ENCODE measurements at places on chromosomes 1 and 21.

DNA sequence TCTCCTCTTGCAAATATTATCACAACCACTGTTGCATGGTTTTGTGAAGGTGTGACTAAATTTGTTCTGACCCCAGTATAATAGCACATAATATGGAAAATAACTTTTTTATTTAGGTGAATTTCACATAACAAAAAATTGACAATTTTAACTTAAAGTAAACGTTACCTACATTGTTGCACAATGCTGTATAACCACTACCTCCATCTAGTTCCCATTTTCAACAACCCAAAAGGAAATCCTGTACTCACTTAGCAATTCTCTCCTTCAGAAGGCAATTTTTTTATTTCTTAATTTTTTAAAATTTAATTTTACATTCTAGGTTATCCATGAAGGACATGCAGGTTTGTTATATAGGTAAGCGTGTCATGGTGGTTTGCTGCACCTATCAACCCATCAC lies 95.2 kb downstream of the KCNJ6 start:
- no peak for DNase-seq

GRCh38 chr1:69737527-69738185 lies 169.9 kb downstream of the LRRC7 start:
- DNase-seq: peak; percentile 42

- no peak for DNase-seq
Measured at GRCh38 chr1:173295995-173296394, 88.9 kb upstream of the TNFSF4 start.

DNA sequence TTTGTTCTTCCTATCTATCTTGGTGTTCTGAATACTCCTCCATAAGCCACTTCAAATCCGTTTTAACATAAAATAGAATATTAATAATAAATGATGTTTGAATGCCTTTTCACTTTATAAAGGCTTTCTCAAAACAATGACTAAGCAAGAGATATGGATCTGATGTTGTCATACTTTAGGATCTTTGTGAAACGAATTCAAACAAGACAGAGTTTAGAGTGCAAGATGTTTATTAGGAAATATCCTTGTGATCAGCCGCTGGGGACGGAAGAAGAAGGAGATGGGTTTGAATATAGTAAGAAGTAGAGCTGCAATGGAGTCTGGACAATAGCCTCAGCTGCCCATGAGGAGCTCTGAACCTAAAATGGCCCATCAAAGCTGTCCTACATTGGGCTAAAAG lies 351.8 kb downstream of the NEGR1 start:
- DNase-seq: no peak

DNA sequence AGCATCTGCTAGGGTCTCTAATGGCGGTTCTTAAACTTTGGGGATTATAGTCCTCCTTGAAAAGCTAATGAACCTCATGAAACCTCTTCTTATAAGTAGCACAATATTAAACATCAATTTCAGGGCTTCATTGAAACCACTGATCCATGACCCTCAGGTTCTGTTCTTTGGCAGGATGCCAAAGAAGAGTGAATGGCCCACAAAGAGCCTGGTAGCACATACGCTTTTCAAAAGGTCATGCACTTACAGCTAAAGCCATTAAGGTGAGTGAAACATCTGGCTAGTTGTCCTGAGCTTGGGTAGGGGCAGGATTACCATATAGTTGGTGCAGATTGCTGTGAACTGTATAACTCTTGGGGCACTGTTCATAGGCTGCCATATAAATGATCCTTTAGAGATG lies 42.3 kb downstream of the MDM4 start:
- no peak for DNase-seq

DNA sequence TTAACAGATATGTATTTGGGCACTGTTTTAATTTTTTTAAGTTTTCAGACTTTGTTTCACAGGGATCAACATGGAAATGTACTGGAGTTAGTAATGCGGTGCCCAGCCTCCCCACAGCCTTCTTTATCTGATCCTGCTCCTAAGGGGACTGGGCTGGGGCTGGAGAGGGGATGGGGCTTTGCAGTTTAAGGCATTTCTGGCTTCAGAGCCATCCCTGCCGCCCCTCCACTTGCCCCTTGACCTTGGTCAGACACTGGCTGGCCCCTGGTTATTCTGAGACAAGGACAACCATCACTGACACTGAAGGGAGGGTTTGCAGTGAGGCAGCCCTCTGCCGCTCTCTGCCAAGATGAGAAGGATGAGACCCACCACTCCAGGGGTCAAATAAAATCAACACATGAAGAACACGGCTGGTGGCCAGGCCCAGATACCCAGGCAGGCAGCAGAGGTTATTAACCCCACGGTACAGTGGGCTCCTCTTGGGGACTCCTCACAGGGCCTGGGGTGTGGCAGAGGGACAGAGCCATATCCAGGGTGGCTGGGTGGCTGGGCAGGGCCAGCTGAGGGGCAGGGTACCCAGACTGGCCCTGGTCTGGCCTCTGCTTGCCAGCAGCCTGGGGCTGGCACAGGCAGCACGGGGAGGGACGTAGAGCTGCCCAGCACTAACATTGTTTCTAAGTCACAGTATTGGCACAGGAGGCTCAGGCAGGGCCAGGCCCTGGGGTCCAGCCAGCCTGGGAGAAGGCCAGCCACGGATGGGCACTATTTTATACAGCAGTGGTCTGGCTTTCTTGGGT lies 7.2 kb upstream of the UBE2U start:
- no peak for DNase-seq

GRCh38 chr1:212589446-212589845 lies 19.1 kb upstream of the ATF3 start:
- no peak for DNase-seq

DNA sequence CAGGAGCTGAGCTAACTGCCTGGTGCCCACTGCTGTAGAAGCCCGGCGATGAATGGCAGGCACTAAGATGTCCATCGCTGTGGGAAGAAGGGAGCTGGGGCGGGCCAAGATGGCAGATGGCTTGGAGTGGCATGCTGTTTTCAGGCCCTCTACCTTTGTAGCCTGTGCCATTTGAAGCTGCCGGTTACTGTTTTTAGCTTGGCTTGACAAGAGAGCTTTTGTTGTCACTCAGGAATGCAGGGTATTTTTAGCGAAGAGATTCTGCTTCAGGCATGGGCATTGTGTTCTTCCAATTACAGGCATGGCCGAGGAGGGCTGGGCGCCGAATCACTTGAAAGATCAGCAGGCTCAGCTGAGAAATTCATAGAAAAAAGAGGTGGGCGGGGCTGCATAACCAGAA lies 348.7 kb downstream of the RPS6KC1 start:
- DNase-seq: no peak

DNA sequence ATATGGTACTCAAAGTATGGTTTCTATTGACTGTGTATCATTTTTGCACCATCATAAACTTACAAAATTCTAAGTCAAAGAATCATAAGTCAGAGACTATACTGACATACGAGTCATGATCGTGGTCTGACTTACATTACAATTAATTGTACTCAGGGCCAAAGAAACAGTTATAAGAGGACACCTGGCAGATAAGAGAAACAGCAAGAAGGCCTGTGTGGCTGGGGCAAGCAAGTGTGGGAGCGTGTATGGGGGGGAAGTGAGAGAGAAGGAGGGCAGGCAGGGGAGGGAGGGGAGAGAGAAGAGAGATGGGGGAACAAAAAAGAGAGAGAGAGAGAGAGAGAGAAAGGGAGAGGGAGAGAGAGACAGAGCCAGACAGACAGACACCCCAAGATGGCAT lies 70.9 kb downstream of the RERE start:
- DNase-seq: no peak

GRCh38 chr1:86913399-86913895 lies 479 bp downstream of the SELENOF start:
- DNase-seq: no peak

- no peak for DNase-seq
Measured at GRCh38 chr1:30412241-30413110, 310.9 kb downstream of the MATN1 start.

DNA sequence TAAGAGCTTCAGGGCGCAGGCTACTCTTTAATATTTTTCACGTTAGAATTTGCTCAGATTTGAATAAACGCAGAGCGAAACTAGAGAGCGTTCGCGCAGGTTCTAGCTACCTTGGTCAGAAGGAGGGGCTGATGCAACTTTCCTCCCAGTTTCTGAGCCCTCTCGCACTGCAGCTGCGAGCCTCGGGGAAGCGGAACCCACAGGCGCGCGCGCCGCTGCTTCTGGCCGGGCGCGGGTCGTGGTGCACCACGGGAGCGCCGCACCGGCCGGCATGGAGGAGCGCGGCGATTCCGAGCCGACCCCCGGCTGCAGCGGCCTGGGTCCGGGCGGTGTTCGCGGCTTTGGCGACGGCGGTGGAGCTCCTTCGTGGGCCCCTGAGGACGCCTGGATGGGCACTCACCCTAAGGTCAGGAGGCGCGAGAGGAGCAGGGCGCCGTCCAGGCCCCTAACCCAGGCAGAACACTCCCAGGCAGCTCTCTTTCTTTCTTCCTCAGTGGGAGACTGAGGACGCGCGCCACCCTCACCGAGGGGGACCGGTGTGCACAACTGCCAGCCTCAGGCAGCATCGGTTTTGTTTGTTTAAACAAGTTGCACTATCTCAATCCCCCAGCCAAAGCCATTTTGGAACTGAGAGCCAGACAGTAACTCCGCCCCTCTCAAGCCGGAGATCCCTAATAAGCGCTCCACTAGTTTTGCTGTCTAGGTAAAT lies at the start of gene TSEN15:
Gene TSEN15 (plus strand): TSS at position 246 of the 709 bp plus-strand sequence. CDS start 26 bp downstream, at position 272.
- DNase-seq: no peak

- DNase-seq: no peak
Measured at GRCh38 chr21:21530680-21531079, 532.5 kb downstream of the NCAM2 start.

DNA sequence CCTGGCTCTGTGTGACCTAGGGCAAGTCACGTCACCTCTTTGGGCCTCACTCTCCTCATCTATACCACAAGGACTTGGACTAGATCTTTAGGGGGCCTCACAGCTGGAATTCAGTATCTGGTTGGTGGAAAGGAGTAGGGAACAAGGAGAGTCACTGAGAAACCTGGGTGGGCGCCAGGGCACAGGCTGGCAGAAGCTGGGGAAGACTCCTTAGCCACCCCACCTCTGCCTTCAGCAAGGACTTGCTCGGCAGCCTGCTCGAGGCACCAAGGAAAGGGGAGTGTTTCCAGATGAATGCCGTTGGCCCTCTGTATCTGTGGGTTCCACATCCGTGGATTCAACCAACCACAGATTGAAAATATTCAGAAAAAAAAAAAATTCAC lies 1.2 kb upstream of the OPTC start:
- DNase-seq: no peak

DNA sequence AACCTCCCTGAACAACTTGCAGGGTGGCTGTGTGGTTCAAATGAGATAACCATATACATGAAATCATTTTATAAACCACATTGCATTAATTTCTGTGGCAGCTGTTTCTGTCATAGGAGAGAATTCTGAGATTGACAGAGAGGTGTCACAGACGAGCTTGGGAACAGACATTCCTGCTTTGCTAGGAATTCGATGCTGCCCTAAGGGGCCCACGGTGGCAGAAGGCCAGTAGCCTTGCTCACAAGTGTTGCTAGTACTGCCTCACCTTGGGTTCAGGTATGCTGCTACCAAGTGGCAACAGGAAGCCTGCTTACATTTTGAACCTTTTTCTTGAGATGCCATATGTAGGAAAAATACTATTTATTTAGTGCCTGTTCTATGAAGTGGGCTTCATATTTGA lies 13.4 kb downstream of the KCNA10 start:
- DNase-seq: no peak

DNA sequence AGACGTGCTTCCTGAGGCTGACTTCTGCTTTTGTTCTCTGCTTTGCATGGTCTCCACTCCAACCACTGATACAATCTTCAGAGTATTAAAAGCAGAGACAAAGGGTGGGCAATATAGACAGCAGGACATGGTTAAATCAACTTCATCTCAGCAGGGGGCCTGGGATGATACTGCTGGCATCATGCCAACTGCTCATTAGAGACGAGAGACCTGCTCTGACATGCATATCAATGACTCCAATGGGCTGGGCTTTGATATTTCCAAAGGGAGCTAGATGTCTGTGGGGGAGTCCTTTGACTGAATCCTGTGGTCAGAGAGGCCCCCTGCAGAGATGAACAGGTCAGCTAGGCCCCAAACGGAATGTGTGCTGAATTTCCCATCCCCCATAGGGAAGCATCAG lies 106.6 kb downstream of the ACTL8 start:
- DNase-seq: no peak

DNA sequence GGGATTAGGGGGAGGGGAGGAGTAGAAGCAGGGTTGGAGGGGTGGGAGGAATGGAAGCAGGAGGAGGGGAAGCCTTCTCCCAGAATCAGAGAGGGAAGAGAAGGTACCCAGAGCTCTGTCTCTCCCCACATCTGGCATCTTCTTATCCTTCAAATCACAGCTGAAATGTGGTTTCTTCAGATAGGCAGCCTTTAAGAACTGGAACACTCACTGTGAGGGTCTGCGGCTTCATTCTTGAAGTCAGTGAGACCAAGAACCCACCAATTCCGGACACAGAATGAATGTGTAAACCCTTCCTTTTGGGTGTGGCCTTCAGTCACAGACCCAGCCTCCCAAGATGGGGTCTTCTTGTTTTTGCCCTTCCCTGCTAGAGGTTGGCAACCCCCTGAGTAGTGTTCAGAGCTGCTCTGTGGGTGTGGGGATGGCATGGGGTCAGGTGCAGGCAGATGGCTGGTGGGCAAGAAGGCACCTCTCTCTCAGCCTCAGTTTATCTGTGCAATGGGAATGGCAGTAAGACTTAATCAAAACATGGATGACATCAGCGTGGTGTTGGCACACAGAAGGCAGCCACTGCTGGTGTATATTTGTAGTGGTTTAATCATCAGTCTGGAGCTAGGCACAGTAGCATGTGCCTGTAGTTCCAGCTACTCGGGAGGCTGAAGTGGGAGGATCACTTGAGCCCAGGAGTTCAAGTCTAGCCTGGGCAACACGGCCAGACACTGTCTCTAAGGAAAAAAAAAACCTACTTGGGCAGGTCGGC lies 7.2 kb downstream of the FAAH start:
- no peak for DNase-seq

- no peak for DNase-seq
Measured at GRCh38 chr1:209822706-209823105, 5.1 kb upstream of the UTP25 start.

DNA sequence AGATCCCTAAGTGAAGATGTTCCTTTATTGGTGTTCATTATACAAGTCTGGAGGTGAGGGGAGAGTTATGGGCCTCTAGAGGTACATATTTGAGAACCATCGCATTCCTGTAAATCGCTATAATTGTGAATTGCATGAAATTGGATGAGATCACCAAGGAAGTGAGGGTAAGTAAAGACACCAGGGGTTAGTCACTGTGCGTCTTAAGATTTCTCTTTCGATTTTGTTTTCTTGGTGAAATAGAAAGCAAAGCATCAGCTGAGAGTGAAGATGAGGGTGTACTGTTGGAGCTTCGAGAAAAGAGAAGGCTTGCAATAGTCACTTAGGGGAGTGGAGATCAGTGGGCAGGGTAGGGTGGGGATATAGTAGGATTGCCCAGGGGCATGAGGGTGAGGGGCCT lies 82.1 kb downstream of the RAVER2 start:
- DNase-seq: peak; percentile 13
